ENCODE measurements at places on chromosomes 2 and 18.

DNA sequence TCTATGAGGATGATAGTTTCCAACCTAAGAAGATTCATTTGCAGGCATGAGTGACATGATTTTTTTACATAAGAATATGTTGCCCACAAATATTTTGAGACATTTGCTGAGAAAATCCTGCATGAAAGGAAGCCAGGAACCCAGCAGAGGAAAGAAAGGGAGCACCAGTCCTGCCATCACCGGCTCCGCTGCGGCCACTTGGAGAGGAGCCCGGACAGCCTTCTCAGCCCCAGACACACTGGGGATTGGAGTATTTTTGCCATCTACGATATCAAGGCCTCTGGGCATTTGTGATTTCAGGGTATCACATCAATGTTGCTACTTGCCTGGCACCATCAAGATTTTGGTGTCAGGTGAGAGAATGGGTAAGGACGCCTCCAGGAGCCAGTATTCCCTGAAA is 228.3 kb downstream of the PTGR3 start:
- no peak for DNase-seq

DNA sequence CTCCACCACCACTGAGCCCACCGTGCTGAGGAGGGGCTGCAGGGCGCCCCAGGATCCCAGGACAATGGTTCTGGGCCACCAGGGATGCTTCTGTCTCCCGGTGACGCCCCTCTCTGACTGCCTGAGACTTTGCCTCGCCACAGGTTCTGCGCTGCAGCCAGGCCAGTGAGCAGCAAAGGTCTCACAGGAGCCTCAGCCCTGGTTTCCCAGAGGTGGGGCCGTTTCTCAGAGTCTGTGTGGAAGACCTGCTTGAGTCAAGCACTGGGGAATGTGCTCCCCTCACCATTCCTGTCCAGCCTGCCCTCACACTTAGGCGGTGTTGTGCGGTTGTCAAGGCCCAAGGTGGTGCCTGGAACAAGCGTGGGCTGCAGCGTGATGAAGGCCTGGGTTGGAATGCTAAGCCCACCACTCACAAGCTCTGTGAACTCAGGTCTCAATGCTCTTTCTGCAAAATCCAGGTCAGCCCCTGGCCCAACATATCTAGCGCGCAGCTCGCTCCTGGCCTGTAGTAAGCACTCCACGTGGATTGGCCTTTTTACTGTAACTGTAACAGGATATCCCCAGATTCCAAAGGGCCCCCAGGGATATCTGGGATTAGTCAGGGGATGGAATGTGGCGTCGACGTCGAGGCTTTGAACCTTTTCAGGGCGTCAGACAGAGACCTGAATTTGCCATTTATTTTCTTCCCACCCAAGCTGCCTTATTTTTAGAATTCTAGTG is 47.6 kb downstream of the PLB1 start:
- DNase-seq: peak; percentile 14

- no peak for DNase-seq
Observed at GRCh38 chr2:1968209-1968987, 224.1 kb upstream of the PXDN start.

DNA sequence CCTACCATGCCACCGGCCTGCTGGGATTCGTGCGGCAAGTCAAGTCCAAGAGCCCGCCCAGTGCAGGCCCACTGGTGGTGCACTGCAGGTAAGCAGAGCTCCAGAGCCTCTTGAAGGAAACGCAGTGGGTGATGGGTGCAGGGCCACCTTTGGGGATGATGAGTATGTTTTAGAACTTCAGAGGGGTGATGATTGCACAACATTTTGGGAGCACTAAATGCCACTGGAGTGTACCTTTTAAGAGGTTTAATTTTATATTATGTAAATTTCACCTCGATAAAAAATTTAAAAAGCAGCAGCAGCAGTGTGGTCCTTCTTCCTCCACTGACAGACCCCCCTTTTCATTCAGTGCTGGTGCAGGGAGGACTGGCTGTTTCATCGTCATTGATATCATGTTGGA is 233.1 kb upstream of the RAB12 start:
- no peak for DNase-seq

GRCh38 chr2:151175864-151176263 is 85.8 kb downstream of the RBM43 start:
- DNase-seq: no peak

GRCh38 chr2:191264647-191265081 is 19.5 kb downstream of the MYO1B start:
- peak; percentile 10 for DNase-seq

DNA sequence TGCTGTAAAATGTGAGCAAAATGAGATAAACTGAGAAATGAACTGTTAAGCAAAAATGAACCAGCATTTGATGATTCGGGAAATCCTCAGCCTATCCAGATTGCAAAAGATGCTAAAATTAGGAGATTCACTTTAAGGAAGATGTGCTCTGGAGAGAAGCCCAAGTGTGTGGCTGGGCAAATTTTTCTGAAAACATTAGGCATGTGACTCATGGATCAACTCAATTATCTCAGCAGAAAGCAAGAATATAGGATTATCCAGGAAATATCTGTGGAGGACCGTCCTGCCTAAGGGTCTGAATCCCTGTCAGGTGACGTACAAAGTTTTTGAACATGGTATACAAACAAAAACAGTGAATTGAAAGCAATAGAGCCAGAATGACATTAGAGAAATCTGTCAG is 1268.3 kb upstream of the TMEFF2 start:
- no peak for DNase-seq

DNA sequence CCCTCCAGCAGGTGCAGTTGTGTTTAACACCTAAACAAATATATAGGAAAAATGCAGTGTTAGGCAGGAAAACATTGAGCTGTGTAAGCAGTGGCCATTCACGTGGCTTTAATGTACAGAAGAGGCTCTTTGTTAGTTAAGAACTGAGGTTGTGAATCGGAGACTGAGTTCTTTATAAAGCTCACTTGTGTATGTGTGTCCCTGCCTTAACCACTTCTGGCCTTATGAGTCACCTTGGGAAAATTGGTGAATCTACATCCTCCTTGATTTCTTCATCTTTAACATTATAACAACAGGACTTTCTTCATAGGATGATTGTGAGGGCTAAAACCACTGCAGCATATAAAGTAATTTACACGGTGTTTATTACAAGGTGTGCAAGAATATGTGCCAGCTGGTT is 188.4 kb upstream of the TPO start:
- no peak for DNase-seq

DNA sequence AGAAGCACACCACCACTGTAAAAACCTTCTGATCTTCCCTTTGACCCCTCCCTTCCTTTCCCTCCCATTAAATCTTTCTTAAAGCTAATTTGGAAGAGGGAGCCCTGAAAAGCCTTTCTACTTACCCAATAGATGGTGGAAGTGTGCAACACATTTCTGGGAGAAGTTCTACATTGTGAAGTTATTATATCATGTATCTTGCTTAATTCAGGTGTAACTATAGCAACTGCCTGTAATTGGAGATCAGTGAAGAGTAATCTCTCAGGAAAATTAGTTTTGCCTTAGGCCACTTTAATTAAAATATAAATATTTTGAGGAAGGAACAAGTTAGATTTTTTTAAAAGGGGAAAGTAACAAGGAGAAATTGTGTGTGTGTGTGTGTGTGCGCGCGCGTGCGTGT is 266.0 kb downstream of the SH3BP4 start:
- DNase-seq: no peak

GRCh38 chr2:165474619-165475276 is 5.2 kb downstream of the CSRNP3 start:
- DNase-seq: no peak

DNA sequence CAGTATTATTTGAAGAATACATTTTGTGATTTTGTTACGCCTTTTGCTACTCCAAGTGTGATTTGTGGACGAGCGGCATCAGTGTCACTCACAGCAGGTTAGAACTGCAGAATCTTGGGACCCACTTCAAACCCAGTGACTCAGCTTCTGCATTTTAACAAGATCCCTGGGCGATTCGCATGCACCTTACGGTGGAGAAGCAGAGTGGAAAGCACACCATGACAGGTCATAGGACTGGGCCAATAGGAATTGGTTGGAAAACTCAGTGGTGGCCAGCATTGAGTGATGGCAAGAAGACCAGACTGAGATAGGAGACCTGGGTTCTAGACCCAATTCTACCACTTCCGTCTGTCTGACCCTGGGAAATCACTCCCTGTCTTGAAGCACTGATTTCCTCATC is 26.3 kb downstream of the CTLA4 start:
- no peak for DNase-seq

DNA sequence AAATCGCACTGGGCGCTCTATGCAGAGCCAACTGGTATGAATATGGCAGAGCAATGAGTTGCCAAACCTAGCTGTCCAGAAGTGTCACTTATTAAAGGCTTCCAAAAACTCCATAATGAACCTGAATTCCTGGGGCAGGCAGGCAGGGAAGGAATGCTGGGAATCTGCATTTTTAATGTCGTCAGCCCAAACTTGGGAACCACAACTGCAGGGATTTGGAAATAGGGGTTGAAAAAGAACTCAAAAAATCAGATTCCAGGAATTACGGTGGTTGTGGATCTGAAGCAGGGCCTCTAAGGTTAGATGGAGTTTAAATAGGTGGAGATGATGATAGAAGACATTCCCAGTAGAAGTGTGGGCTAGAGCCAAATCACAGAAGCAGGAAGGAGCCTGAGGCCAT is 15.0 kb downstream of the NCKAP5 start:
- no peak for DNase-seq

DNA sequence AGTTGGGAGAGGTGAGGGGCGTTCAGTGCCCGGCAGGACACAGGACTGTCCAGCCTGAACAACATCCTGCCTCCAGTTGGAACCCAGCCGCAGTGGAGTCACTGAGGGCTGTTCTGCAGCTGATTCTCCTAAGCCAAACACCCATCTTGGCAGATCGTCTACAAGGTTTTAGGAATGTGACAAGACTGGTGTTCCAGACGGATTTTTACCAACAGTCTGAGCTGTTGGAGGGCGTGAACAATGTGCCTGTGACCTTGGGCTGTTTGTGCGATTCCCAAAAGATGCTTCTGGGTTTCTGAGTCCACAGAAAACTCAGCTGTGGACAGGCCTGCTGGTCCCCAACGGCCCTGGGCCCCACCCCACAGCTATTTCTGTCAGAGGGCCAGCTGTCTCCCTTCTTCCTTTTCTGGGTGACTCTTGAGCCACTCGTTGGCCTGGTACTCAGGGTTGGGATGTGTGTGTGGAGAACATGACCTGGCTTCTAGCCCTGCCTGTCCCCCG is 5.7 kb downstream of the LRRFIP1 start:
- DNase-seq: no peak

All from dermis blood vessel endothelial cell (primary cell).